ENCODE measurements at places on chromosomes 7 and 10.

DNA sequence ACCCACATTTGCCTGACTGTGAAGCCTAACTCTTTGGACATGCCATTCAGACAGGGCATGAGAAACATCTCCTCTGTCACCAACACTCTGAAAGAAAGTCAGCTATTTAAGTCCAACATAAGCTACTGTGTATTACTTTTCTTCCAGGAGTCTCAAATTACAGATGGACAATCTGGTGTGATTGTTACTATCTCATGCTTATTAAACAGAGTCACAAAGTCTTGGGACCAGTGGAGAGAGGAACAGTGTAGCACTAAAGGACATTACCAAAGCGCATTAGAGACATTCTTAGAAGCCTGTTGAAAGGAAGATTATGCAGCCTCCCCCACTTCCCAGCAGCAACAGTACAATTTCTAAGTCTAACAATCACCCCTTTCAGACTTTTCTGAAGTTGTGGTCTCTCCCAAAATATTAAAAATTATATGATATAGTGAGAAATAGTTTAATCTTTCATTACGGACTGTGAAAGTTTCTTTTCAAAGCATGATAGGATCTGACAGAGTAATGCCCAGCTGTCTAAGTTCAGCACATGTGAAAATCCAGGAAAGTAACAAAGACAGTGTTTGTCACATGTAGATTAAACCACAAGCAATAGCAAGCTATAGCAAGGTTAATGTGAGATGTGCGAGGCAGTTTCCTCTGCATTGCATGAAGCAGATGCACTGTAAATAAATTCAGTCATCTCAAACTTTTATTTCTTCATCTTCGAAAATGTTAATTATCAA, 280.9 kb upstream of the FZD8 start:
- no peak for DNase-seq

DNA sequence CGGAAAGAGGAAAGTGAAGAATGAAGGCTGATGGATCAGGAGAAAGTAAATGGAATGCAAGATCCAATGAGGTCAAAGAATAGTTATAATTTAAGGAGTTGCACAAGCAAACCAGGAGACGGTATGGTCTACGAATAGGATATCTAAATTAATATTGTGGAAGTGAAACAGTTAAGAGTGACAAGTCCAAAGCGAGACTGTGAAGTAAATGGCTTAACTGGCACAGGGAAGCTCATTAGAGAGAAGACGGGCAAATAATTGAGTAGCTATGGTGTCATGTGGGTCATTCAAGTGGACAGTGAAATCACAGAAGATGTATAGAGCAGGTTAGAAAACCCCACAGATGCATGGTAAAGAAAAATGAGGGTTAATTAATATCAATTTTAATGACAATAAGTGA, 3.2 kb downstream of the CYP51A1 start:
- no peak for DNase-seq

- no peak for DNase-seq
Measured at GRCh38 chr7:108484137-108484536, 27.9 kb upstream of the NRCAM start.

GRCh38 chr10:24556126-24556749, 167.4 kb downstream of the ARHGAP21 start:
- DNase-seq, result no peak

DNA sequence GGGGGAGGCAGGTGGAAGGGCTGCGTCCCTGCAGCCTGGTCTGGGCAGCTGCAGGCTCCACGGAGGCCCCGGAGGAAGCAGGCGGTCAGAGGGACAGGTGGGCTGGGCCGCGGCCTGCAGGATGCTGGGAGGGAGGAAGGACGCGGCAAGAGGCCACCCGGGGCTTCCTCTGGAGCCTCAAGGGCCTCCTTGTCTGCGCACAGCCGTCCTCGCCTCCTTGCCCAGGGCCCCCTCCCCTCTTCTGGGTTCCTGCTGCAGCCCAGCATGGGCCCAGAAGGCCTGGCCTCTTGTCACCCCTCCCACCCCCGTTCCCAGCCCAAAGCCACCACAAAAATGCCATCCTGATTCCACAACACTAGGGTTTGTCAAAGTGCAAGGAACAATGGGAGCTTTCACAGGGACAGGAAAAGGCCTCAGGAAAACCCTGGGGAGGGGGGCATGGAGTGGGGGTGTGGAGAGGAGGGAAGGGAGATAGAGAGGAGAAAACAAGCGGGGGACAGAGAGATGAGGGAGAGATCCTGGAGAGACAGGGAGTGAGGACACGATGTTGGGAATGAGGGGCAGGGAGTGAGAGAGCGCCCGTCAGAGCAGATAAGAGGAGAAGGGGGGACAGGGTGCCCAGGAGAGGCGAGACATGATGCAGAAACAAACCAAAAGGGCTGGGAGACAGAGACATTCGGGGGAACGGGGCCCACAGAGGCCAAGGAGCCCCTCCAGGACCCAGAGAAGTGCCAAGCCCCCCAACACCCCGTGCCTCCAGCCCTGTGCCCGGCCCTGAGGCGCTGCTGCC, 41.8 kb downstream of the ZCCHC24 start:
- peak; percentile 71 for DNase-seq

GRCh38 chr10:124346831-124347230, 71.9 kb downstream of the OAT start:
- no peak for DNase-seq

DNA sequence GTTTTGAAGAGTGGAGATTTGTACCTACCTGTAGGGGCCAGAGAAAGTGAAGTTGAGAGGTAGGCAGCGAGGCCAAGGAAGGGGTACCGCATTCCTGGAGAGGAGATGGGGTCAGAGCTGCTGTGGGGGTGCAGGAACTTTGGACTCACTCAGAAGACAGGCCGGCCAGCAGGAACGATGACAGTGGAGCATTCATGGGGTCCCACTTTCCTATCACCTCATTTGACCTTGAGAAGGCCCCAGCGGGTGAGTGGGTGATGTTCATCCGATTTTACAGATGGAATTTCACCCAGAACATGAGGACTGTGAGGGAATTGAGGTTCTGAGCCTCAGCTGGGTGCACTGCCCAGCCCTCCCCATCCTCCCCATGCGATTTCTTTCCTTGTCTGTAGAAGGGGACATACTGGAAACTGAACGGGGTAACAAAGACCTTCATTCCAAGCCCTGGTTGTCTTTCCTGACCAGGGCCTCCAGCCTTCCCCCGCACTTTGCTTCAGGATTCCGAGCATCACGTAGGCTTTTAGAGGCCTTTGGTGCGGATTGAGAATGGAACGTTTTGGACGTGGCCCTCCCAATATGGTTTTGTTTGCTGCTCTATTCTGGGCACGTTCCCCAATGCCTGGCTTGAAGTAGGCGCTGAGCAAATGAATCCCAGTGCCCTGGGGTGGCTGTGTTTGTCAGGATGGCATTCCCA, 87.3 kb downstream of the ADCY1 start:
- no peak for DNase-seq

DNA sequence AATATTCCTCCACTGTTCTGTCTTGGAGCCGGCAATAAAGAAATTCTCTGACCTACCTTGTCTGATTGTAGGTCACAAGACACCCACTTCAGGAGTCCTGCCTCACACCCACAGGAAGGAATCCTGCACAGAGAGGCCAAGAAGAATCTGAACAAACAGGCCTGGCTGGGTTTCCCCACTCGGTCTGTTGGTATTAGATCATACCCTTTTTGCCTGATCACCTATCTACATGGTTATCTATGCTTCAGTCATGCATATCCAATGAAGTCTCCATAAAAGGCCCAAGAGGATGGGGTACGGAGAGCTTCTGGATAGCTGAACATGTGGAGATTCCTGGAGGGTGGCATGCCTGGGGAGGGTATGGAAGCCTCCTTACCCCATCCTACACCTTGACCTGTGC, 12.3 kb downstream of the OGDH start:
- DNase-seq, result no peak

DNA sequence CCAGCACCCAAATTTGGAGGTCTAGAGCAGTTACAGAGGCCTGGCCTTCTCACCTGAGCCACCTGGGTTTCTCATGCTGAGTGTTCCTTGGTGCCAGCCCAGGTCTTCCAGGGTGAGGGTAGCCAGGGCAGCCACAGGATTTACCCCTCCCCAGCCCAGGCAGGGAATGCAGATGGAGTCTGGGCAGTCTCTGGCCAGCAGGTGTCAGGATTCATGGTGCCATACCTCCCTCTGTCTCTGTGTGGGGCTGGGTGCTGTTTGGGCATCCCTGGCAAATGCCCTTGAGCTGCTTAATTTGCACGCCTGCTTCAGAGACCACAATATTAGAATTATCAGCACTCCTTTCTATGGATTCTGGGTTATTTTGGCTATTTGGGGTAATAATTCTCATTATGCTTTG, 246.7 kb downstream of the GFRA1 start:
- no peak for DNase-seq

DNA sequence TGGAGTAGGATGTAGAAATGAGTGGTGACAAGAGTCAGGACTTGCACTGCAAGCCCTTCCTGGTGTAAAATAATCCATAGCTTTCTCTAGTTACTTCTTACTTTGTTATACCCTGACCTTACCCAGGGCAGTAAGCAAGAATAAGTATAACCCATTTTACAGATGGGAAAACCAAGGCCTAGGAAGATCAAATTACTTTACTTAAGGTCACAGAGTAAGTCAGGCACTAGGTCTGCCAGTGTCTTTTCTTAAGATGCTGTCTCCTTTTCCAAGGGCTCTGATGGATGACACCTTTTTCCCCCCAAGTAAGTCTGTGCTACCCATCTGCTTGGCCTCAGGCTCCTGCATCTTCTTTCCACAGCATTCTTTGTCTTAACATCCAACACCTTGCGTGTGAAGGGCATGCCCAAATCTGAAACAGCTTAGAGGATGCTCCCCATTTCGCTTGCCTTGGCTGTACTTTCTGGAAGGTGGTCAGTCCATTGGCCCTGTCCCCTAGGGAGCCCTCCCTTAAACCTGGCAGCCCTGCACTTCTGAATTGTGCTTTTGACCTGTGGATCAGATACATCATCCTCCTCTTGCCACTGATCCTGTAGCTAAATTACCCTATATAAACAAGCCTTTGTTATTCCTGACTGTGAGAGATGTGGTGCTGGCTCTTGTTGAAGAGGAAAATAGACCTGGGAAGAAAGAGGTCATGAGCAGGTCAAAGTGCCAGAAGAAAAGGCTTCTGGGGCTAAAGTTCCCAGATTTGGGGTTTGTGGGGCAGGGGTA, 168.6 kb downstream of the LRMDA start:
- no peak for DNase-seq

GRCh38 chr10:591646-592045, 97.8 kb downstream of the DIP2C start:
- DNase-seq, result no peak

- DNase-seq, result no peak
Measured at GRCh38 chr10:61332581-61332980, 120.6 kb downstream of the TMEM26 start.

GRCh38 chr7:70568674-70569334, 563.1 kb upstream of the GALNT17 start:
- DNase-seq, result no peak

DNA sequence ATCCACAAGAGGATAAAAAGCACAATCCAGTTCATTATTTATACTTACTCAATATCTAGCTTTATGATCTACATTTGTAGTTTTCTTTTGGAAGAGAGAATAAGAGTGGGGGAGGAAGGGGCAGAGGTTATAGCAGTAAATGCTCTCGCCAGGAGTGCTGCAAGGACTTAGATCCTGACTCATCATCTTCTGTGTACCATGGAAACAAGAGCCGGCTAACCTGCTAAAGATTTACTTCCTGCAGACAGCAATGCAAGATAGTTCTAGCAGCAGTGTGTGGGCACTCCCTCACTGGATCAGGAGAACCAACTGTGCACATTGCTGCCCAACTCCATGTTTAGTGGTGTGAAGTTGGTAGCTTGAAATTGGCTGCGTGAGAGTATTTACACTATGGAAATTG, 47.7 kb upstream of the TRIL start:
- DNase-seq, result no peak

DNA sequence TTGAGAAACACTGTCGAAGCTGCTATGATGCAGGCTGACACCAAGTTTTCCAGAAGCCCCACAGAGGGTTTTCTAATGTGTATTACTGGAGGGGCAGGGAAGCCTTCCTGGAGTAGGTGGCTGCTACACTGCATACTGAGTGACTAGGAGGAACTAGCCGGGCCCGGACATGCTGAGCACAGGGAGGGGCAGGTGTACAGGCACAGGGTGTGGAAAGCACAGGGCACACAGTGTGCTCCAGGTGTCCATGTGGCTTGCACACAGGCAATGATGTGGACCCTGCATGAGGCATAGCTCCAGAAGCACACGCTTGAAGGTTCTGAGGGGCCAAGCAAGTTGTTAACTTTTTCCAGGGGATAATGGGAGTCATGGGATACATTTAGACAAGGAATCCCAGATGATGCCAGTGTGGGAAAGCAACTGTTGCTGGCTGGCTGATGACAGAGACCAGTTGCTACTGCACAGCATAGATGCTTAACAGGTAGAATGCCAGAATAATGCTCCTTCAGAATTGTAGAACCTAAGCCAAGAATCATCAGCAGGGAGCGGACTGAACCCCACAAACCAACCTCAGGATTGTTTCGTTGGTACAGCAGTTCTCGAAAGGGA, 14.6 kb downstream of the DHX32 start:
- no peak for DNase-seq

GRCh38 chr7:36301914-36302771, 87.5 kb upstream of the ANLN start:
- no peak for DNase-seq

DNA sequence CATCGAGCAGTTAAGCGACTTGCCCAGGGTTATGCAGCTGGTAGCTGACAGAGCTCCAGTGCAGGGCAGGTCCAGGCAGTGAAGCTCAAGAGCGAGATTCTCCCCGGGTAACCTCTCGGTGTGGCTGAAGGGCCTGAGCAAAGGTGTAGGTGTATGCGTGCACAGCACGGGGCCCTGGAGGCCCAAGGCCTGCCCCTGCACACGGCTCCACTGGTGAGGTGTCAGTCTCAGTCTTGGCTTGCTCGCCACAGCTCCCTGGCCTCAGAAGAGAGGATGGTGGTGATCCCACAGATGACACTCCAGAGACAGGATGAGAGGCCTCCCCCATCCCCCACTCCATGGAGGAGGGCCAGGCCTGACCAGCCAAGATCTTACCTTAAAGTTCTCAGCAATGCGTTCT, 12.0 kb downstream of the AKR1B1 start:
- no peak for DNase-seq

DNA sequence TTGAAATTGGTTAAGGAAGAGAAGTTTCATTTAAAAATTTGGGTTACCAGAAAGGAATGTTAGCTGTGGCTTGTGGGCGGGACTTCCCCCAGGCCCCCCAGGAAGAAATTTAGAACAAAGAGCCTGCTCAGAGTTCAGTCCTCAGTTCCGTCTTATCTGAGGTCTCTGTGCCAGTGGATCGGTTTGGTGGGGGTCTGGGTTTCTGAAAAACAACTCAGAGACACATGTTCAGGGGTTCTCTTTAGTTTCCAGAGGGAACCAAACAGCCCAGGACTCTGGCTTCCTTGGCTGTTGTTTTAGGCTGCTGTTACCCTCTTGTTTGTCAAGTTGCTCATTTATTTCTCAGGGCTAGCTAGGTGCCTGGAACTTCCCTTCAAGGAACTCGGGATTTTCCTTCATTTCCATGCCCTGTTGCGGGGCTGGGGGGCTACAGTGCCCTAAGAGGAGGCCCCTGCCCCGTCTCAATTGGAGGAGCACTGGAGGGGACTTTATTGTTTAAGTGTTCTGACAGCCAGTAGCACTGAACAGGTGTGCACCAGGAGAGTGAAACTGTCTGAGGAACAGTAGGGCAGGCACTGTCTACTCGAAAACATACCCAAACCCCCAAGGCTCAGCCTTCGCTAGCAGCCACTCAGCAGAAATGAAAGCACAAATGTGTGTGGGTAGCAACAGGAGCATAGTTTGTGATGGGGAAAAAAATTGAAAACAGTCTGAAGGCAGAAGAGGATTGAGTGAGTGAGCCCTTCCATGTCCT, 59.9 kb downstream of the ALOX5 start:
- DNase-seq, result no peak

Measured in hypothalamus (tissue), 51 donors.